ENCODE measurements at places on chromosomes 2 and 18.

GRCh38 chr18:62614494-62614893, 91.7 kb downstream of the ZCCHC2 start:
- DNase-seq, result no peak

GRCh38 chr18:48933578-48934414, 17.0 kb downstream of the SMAD7 start:
- DNase-seq, result no peak

- no peak for DNase-seq
Observed at GRCh38 chr2:173793709-173794565, 171.2 kb downstream of the SP3 start.

- DNase-seq, result no peak
Observed at GRCh38 chr2:131143803-131144202, 38.7 kb downstream of the PLEKHB2 start.

DNA sequence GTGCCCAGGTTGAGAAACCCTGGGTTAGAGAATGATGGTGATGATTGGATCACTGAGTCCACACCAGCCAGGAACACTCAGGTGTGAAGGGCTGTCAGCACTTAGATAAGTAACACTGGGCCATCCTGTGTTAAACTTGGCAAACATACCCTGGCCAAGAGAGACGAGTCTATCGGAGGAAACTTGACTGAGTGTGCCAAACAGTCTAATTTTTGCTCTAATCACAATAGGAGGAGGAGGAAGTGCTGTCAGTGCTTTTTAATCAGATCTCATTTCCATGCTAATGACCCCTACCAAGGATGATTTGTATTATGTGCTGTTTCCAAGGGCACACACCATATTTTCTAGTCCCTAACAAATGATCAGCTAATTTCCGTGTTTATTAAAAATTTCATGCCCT, 63.8 kb upstream of the SEC11C start:
- DNase-seq, result no peak

GRCh38 chr2:164913640-164914350, 41.5 kb downstream of the SLC38A11 start:
- no peak for DNase-seq
